ENCODE measurements at places on chromosomes 16 and 17.

- H3K4me1 ChIP-seq = peaks cover 24% of the 10 kb centered on the region
- peaks cover 24% of the 10 kb centered on the region for H3K27me3 ChIP-seq
These were observed 3.1 kb downstream of the C17orf50 start for GRCh38 chr17:35763767-35764122.

- peak; percentile 93 for DNase-seq
- H3K36me3 ChIP-seq = peaks cover 13% of the 10 kb centered on the region
- H3K4me1 ChIP-seq = peaks cover 61% of the 10 kb centered on the region
These were observed 2.8 kb downstream of the KDM6B start for GRCh38 chr17:7836596-7837407.

DNA sequence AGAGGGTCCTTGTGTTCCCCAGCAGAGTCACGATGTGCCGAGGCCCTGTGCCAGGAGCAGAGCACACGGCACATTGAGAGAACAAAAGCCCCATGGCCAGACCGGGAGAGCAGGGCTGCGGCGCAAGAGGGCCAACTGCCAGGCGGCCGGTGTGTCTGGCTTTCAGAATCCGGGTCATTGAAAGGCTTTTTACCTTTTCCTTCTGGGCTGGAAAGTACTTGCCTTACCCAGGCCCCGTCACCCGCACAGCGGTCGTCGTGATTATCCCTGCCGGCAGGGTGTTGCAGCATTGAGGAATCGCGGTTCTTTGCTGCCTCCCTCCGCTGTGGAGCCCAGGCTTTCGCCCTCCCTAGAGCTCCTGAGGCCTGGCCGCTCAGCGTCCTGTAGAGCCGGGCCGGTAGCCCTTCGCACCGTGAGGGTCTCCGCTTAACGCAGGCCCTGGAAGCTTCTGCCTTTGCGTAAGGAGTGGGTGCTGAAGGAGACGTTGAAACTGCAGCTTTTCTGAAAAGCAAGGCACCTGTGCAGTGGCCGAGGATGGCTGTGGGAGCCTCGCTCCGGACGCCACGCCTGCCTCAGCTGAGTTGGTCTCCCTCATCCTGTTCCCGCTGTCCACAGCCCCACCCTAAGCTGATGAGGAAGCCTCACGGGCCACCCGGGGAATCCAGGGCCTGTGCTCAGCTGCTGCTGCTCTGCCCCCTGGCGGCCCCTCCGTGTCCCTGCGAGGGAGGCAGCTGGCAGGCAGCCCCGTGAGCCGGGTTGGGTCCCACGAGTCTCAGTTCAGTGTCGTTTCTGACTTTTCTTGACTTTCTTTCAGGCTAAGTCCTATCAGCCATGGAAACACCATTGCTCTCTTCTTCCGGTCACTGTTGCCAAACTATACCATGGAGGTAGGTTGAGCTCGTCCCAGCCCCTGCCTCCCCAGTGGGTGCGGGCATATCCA, 8.6 kb upstream of the MC1R start:
- H3K27me3 ChIP-seq = peaks cover 3% of the 10 kb centered on the region
- no peak overlapping the region for H3K27ac ChIP-seq
- H3K4me1 ChIP-seq = peaks cover 14% of the 10 kb centered on the region
- DNase-seq = peak; percentile 80

DNA sequence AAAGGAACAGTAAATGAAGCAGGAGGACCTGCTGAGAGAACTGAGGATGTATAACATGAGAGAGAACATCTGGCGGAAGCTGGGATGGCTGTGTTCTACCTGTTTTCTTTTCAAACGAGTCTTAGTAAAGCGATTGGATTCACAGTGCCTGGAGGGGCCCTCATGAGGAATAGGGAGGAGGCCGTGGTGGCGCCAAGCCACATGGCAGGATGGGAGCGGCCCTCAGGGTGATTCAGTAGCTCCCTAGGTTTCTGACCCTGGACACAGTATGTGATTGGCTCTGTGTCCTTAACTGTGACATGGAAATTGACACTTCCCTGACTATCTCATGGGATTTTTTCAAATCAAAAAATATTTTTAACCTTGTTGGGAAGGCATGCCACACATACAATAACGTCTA, 32.1 kb downstream of the USP43 start:
- H3K4me1 ChIP-seq = peaks cover 5% of the 10 kb centered on the region
- H3K27me3 ChIP-seq = peaks cover 5% of the 10 kb centered on the region
- peaks cover 34% of the 10 kb centered on the region for H3K36me3 ChIP-seq
- H3K4me3 ChIP-seq = no peak overlapping the region
- DNase-seq = no peak

GRCh38 chr17:67532326-67532871, 155.3 kb downstream of the PITPNC1 start:
- peak overlapping the region; percentile 48 for H3K27ac ChIP-seq
- peaks cover 27% of the 10 kb centered on the region for H3K36me3 ChIP-seq
- DNase-seq = no peak

- no peak for DNase-seq
- no peaks in the 10 kb centered on the region for H3K36me3 ChIP-seq
- no peak overlapping the region for H3K27ac ChIP-seq
- no peaks in the 10 kb centered on the region for H3K4me1 ChIP-seq
- peaks cover 3% of the 10 kb centered on the region for H3K27me3 ChIP-seq
These were observed 168.6 kb upstream of the HS3ST4 start for GRCh38 chr16:25523183-25523582.

DNA sequence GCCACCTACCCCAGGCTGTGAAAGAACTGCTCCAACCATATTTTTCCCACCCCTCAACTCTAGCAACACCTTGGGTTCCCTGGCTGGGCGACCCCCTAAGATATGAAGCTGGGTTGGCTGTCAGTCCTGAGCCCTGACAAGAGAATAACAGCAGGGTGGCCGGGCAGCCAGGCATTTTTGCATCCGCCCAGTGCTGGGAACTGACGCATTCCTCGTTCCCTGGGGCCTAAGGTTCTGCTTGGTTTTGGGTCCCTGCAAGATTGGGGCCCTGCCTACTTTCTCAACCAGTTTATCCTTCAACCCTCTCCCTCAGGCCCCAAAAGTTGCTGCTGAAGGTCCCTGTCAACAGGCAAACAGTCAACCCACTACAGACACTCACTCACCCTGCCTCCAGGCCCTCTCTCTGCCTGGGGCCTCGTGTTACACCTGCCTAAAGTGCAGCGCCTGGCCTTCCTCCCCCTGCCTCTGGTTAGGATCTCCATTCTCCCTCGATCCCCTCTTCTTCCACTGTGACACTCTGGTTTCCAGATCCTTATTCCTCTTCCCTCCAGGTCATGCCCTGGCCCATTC, 151.5 kb downstream of the STX8 start:
- peaks cover 33% of the 10 kb centered on the region for H3K36me3 ChIP-seq
- peak overlapping the region; percentile 26 for H3K4me3 ChIP-seq
- H3K27ac ChIP-seq = peak overlapping the region; percentile 67
- H3K4me1 ChIP-seq = peaks cover 26% of the 10 kb centered on the region
- no peak for DNase-seq
- no peaks in the 10 kb centered on the region for H3K27me3 ChIP-seq

DNA sequence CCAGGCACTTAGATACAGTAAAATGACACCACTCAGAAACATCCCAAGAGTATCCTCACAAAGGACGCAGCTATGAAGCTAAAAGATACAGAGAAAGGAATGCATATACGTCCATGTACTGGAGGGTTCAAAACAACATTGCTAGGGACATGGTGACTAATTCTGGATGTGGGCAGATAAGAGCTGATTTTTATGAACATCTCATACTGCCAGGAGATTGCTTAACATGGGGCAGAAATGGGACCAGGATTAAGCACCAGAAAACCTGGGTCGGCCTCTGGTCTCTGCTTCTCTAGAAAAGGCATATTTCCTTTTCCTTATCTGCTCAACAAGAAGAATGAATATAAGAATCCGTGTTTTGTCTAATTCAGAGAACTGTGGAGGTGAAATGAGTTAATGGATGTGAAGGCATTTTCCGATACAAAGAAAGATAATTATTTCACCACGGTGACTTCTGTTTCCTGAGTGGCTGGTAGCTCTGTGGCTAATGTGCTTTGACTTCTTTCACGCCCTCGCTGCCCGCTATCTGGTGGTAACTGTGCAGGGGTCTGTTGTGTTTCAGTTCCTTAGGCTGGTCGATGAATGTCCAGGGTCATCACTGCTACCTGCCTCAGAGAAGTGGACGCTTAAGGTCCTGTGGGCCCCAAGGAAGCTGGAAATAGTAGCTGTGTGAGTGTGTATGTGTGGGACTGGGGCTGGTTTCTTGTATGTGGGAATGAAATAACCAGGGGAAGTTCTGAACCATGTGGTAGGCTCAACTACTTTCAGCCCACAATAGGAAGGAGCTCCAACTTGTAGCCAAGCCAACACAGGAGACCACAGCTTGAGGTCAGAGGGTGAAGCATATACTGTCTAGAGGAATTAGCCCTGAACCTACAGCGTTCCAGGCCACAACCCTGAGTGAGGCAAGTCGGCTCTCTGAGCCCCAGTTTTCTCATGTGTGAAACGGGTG, 15.8 kb upstream of the CCL5 start:
- peaks cover 19% of the 10 kb centered on the region for H3K4me1 ChIP-seq
- H3K4me3 ChIP-seq = no peak overlapping the region
- no peaks in the 10 kb centered on the region for H3K36me3 ChIP-seq
- no peak for DNase-seq
- peak overlapping the region; percentile 72 for H3K27ac ChIP-seq

DNA sequence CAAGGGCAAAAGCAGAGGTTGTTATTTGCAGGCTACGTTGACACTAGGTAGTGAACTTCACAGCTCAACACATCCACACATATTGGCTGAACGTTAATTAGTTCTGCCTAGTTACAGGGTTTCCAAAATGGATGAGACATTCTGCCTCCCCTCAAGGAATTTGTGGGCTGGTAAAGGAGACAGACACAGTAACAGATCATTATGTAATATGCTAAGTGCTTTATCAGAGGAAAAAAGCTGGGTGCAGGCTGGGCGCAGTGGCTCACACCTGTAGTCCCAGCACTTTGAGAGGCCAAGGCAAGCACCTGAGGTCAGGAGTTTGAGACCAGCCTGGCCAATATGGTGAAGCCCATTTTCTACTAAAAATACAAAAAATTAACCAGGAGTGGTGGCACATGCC, 26.2 kb downstream of the BMERB1 start:
- no peaks in the 10 kb centered on the region for H3K27me3 ChIP-seq
- no peak overlapping the region for H3K27ac ChIP-seq
- peaks cover 8% of the 10 kb centered on the region for H3K4me1 ChIP-seq
- peaks cover 15% of the 10 kb centered on the region for H3K36me3 ChIP-seq

DNA sequence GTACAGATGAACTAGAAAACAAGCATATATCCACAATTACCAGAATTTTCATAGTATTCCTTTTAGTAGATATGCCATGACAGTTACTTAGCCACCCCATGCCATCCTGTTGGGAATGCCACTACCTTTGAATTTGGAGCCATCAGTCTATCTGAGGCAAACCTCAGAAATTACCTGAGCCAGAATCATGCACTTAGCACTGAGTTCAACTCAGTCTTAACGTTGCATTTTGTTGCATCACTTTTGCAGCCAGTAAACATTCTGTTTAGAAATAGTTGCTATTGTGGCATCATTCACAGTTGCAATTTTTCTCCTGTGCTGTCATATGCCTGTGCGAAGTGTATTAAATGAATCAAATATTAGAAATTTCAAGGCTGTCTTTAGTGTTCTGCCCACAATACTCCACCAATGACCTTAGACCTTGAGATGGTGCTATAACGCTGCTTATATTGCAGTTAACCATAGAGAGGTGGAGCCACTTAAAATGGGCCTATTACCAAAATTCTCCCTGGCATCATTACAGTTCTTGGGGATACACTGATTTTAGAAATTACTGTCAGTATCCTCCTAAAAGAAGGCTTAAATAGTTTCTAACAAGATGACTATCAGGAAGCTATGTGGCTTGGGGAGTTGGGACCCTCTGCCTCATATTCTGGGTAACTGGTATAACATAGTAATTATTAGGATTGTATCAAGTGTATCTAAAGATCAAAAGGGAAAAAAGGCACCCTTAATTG, 11.1 kb downstream of the PTRH2 start:
- H3K27me3 ChIP-seq = no peaks in the 10 kb centered on the region
- H3K4me1 ChIP-seq = peaks cover 16% of the 10 kb centered on the region
- no peak for DNase-seq
- H3K4me3 ChIP-seq = no peak overlapping the region
- H3K27ac ChIP-seq = peak overlapping the region; percentile 84

DNA sequence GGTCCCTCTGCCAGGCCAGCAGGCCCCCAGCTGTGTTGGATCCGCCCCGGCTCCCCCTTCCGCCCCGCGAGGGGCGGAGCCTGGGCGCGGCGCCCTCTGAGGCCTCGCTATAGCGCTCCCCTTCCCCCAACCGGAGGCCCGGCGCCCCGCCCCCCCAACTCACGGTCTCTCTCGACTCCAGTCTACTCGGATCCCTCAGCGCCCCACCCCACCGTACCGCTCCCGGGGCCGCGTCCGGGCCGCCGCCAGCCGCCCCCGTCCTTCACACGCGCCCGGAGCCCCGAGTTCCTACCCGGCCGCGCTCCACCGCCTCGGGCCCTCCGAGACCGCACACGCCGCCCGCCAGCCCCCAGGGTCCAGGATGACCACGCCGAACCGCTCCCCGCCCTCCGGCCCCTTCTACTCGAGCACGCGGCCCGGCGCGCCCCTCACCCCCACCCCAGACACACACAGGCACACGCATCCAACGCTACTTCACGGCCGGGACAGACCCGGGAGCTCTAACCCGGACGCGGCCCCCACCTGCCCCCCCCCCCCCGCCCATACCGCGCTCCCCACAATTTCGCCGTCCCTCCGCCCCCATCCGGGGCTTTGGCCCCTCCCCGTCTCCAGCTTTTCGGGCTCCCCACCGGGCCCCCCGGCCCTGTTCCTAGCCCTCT, 1.4 kb downstream of the PHF23 start:
- peak; percentile 85 for DNase-seq
- H3K4me1 ChIP-seq = peaks cover 68% of the 10 kb centered on the region
- peaks cover 45% of the 10 kb centered on the region for H3K36me3 ChIP-seq
- H3K27me3 ChIP-seq = no peaks in the 10 kb centered on the region

GRCh38 chr17:30332057-30332542, 1.8 kb downstream of the TMIGD1 start:
- no peak overlapping the region for H3K4me3 ChIP-seq
- H3K36me3 ChIP-seq = no peaks in the 10 kb centered on the region
- no peak for DNase-seq
- H3K27me3 ChIP-seq = peaks cover 18% of the 10 kb centered on the region
- H3K27ac ChIP-seq = no peak overlapping the region

GRCh38 chr17:72407336-72407909, 286.6 kb downstream of the SOX9 start:
- H3K27me3 ChIP-seq = peaks cover 10% of the 10 kb centered on the region
- peak; percentile 17 for DNase-seq
- H3K27ac ChIP-seq = no peak overlapping the region

Data from nephron progenitor cell (in vitro differentiated cells).